ENCODE measurements at places on chromosomes 16 and 17.

- peak; percentile 54 for DNase-seq
Observed at GRCh38 chr17:27565874-27566670, 64.9 kb upstream of the LGALS9 start.

- DNase-seq, result no peak
Observed at GRCh38 chr17:17129466-17129865, 76.7 kb downstream of the PLD6 start.

GRCh38 chr17:75808905-75809621 lies 24.5 kb downstream of the UNK start:
- peak; percentile 92 for DNase-seq

- no peak for DNase-seq
Observed at GRCh38 chr16:5225931-5226655, 128.5 kb upstream of the EEF2KMT start.

GRCh38 chr17:80859002-80859941 lies 132.4 kb upstream of the CHMP6 start:
- DNase-seq, result peak; percentile 89

DNA sequence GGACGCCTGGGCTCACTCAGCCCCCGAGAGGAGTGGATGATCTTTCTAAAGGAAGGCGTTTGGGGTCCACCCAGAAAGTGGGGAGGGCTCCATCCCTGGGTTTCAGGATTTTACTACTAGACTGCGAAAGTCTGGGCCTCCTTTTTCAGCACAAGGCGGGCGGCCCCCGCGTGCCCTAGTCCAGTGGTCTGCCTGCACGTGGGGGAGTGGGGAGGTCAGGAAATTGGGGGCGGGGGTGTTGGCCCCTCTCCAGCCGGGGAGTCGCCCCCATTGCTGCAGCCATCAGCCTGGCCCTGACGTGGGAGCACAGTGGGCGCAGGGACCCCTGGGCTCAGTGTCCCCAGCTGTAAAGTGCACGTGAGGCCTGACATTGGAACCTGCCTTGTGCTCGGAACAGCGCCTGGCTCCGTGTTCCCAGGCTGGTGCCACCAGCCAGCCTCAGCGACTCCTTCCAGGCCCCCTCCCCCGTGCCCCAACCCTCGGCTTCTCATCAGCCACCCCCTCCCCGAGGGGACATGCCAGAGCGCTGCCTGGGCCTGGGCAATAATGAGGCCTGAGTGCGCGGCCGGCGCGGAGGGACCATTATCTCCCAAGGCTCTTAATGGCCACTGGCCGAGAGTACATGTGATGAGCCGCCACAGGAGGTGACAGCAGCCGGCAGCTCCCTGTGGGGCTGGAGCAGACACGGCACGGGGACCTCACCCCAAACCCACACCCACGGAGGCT lies 2.4 kb upstream of the C1QTNF8 start:
- DNase-seq, result no peak

- no peak for DNase-seq
Observed at GRCh38 chr17:48751733-48752398, 23.3 kb upstream of the HOXB13 start.

GRCh38 chr17:77480509-77481215 lies 339.9 kb downstream of the SEC14L1 start:
- DNase-seq, result no peak

DNA sequence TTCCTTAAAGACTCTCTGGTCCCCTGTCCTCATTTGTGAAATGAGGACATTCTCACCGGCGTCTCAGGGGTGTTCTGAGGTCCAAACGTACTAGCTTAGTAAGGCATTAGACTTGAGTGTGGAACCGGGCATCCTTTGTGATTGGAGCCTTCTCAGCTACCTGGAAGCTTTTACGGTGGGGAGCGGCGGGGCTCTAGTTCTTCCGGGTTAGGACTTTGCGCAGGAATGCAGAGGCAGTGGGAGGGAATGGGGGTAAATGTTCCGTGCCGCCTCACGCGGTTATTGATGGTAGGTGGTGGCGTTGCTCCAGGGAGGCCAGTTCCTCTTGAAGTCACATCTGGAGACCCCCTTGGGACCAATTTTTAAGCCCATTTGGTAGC lies 113.6 kb downstream of the SNX29 start:
- DNase-seq, result peak; percentile 64

- no peak for DNase-seq
Observed at GRCh38 chr16:12406926-12407690, 396.6 kb downstream of the CPPED1 start.

All from posterior vena cava (tissue), 2 donors.